ENCODE measurements at places on chromosomes 3 and 15.

- H3K36me3 ChIP-seq, result peaks cover 4% of the 10 kb centered on the region
- no peak for DNase-seq
- H3K4me1 ChIP-seq, result peaks cover 10% of the 10 kb centered on the region
- no peak overlapping the region for H3K4me3 ChIP-seq
- H3K27ac ChIP-seq, result no peak overlapping the region
Observed at GRCh38 chr3:4531478-4532025, 38.4 kb downstream of the ITPR1 start.

- H3K4me1 ChIP-seq, result peaks cover 6% of the 10 kb centered on the region
- no peaks in the 10 kb centered on the region for H3K27me3 ChIP-seq
- no peak for DNase-seq
- H3K4me3 ChIP-seq, result no peak overlapping the region
Observed at GRCh38 chr3:149881879-149882278, 68.9 kb downstream of the RNF13 start.

GRCh38 chr3:160870327-160870726 is 114.3 kb downstream of the PPM1L start:
- no peak for DNase-seq
- H3K4me3 ChIP-seq, result no peak overlapping the region
- H3K27ac ChIP-seq, result no peak overlapping the region
- H3K4me1 ChIP-seq, result no peaks in the 10 kb centered on the region

- peaks cover 4% of the 10 kb centered on the region for H3K27me3 ChIP-seq
- no peak for DNase-seq
- no peak overlapping the region for H3K27ac ChIP-seq
- no peak overlapping the region for H3K4me3 ChIP-seq
- H3K4me1 ChIP-seq, result no peaks in the 10 kb centered on the region
Observed at GRCh38 chr3:141067206-141067974, 16.2 kb downstream of the SPSB4 start.

- H3K27me3 ChIP-seq, result no peaks in the 10 kb centered on the region
- no peak overlapping the region for H3K4me3 ChIP-seq
Observed at GRCh38 chr3:171274222-171274621, 186.0 kb downstream of the TNIK start.

DNA sequence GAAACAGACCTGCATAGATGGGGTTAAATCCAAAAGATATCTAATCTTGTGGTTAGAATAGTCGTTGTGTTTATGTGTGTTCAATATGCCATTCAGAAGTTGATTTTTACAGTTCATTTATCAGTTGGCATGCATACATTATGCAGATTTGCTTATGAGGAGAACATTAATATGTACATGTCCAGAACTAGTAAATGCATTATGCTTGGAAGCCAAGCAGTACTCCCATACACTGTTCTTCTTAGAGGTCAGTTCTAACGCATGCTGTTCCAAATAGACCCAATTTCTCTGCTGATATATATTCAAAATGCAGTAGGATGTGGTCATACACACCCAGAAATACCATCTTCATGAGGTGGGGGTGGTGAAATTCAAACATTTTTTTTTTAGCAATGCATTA is 956 bp downstream of the FGF12 start:
- no peak for DNase-seq
- H3K36me3 ChIP-seq, result no peaks in the 10 kb centered on the region
- peaks cover 11% of the 10 kb centered on the region for H3K27me3 ChIP-seq
- H3K4me3 ChIP-seq, result no peak overlapping the region

DNA sequence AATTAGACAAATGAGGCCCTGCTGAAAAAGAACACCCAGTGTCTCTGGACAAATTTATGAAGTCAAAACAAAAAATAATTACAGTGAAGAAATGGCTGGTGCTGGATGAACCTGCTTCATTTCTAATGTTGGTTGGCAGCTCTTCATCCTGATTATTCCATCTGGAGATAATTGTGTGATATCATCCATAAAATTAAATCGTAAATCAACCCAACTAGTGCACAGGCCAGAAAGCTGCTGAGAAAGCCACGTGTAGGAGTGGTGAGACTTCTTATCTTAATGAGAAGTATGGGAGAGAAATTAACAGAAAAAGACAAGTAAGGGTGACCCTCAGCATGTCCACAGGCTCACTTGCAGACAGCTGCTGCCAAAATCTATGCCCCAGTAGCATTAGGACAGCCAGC is 465.2 kb upstream of the TGFBR2 start:
- DNase-seq, result no peak
- no peak overlapping the region for H3K4me3 ChIP-seq
- no peaks in the 10 kb centered on the region for H3K36me3 ChIP-seq
- peaks cover 2% of the 10 kb centered on the region for H3K27me3 ChIP-seq
- no peaks in the 10 kb centered on the region for H3K4me1 ChIP-seq
- no peak overlapping the region for H3K27ac ChIP-seq

GRCh38 chr15:61226361-61227256 is 2.5 kb downstream of the RORA start:
- no peaks in the 10 kb centered on the region for H3K36me3 ChIP-seq
- no peak for DNase-seq
- H3K4me3 ChIP-seq, result no peak overlapping the region
- no peak overlapping the region for H3K27ac ChIP-seq
- peaks cover 10% of the 10 kb centered on the region for H3K4me1 ChIP-seq

DNA sequence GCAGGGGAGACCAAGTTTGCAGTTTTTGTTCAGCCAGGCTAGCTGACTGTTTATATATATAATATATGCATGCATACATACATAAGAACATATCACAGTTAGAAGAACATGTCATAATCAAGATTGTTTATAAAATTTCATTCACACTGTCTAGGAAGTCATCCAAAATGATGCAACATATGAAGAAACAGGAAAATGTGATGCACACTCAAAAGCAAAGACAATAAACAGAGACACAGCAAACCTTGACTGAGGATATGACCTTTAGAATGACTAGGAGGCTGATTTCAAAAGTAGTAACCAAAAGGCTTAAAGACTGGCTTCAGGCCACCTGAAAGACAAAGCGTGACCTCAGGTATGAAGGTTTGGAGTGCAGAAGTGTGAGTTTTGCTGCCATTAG is 166.2 kb upstream of the NDN start:
- H3K4me3 ChIP-seq, result no peak overlapping the region
- H3K36me3 ChIP-seq, result no peaks in the 10 kb centered on the region
- peaks cover 2% of the 10 kb centered on the region for H3K27me3 ChIP-seq
- no peak for DNase-seq
- H3K4me1 ChIP-seq, result no peaks in the 10 kb centered on the region
- no peak overlapping the region for H3K27ac ChIP-seq

GRCh38 chr15:99434506-99435112 is 131.2 kb upstream of the MEF2A start:
- H3K4me1 ChIP-seq, result peaks cover 20% of the 10 kb centered on the region
- no peak for DNase-seq
- no peak overlapping the region for H3K4me3 ChIP-seq
- no peaks in the 10 kb centered on the region for H3K27me3 ChIP-seq
- H3K36me3 ChIP-seq, result no peaks in the 10 kb centered on the region

DNA sequence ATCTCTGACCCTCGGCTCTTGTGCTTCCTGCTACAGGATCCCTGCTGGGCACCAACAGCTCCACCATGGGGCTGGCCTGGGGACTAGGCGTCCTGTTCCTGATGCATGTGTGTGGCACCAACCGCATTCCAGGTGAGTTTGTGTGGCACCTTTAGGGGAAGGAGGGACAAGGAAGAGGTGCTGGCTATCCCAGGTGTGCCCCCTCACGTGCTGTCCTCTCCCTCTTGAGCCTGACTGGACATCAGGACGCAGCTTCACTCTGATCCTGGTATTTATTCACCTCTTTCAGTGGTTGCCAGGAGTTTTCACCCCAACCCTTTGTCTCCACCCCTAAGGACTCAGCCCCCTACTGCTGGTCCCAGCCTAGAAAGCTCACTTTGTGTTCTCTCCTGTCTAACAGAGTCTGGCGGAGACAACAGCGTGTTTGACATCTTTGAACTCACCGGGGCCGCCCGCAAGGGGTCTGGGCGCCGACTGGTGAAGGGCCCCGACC is 960 bp downstream of the THBS1 start:
- peaks cover 41% of the 10 kb centered on the region for H3K27me3 ChIP-seq
- H3K4me3 ChIP-seq, result peak overlapping the region; percentile 30
- H3K36me3 ChIP-seq, result no peaks in the 10 kb centered on the region
- H3K4me1 ChIP-seq, result peaks cover 14% of the 10 kb centered on the region

DNA sequence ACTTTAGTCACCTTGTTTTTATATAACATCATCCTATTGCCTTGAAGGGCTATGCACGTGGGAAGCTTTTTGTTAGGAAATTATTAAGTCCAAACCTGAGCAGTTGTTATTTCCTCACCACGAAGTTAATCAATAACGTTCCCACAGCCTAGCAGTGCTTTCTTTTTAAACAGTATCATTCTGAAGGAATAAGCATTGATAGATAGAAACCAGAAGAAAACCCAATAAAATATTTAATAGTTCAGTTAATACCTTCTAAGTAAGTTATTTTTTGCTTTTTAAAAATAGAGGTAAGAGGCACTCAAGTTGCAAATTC is 149.3 kb downstream of the KCNMB2 start:
- DNase-seq, result no peak
- no peaks in the 10 kb centered on the region for H3K27me3 ChIP-seq
- H3K4me1 ChIP-seq, result no peaks in the 10 kb centered on the region
- H3K36me3 ChIP-seq, result no peaks in the 10 kb centered on the region

DNA sequence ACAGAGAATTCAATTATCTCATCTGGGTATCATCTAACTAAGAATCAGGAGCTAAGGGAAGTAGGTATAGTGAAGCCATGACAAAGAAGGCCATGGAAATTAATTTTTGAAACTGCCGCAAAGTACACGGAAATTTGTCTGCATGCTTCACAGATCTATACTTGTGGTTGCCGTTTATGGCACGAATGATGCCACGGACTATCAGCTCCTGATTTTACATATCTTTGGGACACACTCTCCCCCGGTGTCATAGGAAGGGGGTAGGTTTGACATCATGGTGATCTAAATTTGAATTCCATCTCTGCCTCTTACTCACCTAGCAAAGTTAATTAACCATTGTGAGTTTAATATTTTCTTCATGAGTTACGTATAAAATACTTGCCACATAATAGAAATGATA is 14.0 kb downstream of the ARPP21 start:
- DNase-seq, result no peak
- H3K4me1 ChIP-seq, result no peaks in the 10 kb centered on the region
- no peak overlapping the region for H3K4me3 ChIP-seq
- no peaks in the 10 kb centered on the region for H3K27me3 ChIP-seq

- H3K36me3 ChIP-seq, result peaks cover 13% of the 10 kb centered on the region
- peaks cover 32% of the 10 kb centered on the region for H3K4me1 ChIP-seq
- no peak overlapping the region for H3K4me3 ChIP-seq
- no peak for DNase-seq
- no peak overlapping the region for H3K27ac ChIP-seq
Observed at GRCh38 chr3:138196023-138196422, 8.9 kb downstream of the ARMC8 start.

DNA sequence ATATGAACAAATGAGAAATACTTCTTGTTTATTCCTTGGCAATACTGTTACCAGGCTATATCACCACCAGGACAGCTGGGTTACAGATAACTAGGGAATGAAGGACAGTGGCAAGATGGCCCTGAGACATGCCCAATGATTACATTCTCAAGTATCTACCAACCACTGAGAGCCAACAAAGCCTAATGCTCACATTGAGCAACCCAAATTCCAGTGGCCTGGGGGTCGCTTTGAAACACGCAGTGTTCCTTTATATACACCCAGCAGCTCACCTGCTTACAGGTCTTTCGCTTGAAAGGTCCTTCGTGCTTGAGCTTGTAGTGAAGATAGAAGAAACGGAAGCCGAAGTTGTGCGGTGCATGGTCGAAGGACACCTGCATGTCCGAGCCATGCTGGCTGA is 45.1 kb downstream of the SPATA12 start:
- H3K27me3 ChIP-seq, result peaks cover 4% of the 10 kb centered on the region
- H3K4me1 ChIP-seq, result no peaks in the 10 kb centered on the region
- no peaks in the 10 kb centered on the region for H3K36me3 ChIP-seq
- DNase-seq, result no peak
- H3K4me3 ChIP-seq, result no peak overlapping the region

DNA sequence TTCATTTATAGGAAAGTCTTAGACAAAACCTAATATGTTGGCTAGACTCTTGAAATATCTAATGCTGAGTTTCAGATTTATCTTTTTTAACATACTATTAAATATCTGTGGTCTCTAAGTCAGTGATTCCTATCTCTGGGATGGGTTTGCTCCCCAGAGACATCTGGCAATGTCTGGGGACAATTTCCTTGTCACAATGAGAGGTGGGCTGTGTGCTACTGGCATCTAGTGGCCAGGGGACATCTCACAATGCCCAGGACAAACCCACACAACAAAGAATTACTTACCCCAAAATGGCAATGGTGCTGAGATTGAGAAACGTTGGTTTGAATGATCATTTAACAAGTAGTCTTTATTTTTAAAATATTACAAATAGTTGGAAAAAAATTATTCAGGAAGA is 602.1 kb downstream of the MAGI1 start:
- no peak overlapping the region for H3K4me3 ChIP-seq
- DNase-seq, result no peak
- no peaks in the 10 kb centered on the region for H3K4me1 ChIP-seq
- no peaks in the 10 kb centered on the region for H3K27me3 ChIP-seq

DNA sequence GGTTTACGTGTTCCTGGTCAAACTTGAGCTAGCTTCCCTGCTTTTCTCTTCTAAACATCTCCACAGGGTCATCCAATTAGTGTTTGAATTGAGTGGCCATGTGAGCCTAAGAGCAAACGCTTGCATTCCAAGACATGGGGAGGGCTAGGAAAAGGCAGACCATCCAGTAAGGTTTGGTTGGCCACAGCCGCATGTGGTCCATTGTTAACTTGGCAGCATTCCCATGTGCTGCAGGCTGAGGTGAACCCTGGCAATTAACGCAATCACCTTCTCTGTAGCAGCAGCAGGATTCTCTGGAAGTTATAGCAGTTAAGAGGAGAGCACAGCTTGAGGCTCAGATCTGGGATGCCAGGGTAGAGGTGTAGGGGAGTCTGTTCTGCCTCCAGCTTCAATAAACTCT is 502.2 kb upstream of the LMCD1 start:
- no peak overlapping the region for H3K27ac ChIP-seq
- H3K4me3 ChIP-seq, result no peak overlapping the region
- H3K4me1 ChIP-seq, result no peaks in the 10 kb centered on the region

DNA sequence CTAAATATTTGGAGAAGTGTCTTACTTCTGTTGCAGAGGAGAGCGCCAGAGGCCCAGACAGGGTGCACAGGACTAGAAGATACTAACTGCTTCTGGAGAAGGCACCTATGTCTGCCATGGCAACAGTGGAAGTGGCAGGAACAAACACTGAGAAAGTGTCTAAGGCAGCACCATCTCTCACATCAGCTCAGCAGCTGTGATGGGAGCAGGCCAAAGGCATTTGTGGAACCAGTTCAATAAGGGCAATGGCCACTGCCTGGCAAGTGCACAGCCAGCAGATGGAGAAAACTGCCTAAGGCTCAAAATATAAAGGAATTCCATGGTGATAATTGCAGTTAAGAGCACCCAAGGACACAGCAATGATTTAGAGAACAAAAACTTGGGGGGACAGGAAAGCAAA is 563.0 kb upstream of the CCDC54 start:
- no peaks in the 10 kb centered on the region for H3K36me3 ChIP-seq
- H3K27me3 ChIP-seq, result no peaks in the 10 kb centered on the region
- DNase-seq, result no peak
- no peaks in the 10 kb centered on the region for H3K4me1 ChIP-seq
